NCI-H2081 treated with DMSO at 0.1 percent for 48 hours (cell line): ENCODE measurements at places on chromosomes 5 and 9.
A peak's percentile ranks its signal among the peaks of the same experiment; 100 is the strongest.

- peak; percentile 58 for DNase-seq
Observed at GRCh38 chr5:14428302-14429081, 153.1 kb upstream of the OTULINL start.

DNA sequence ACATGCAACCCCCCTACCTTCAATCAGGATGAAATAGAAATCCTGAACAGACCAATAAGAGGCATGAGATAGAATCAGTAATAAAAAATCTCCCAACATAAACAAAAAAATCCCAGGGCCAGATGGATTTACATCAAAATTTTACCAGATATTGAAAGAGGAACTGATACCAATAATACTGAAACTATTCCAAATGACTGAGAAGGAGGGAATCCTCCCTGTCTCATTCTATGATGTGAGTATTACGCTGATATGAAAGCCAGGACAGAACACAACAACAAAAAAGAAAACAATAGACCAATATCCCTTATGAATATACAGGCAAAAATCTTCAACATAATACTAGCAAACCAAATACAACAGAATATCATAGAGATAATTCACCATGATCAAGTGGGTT, 109.0 kb upstream of the SMC2 start:
- no peak for DNase-seq

GRCh38 chr5:180609817-180610550, 18.7 kb upstream of the SCGB3A1 start:
- no peak for DNase-seq

DNA sequence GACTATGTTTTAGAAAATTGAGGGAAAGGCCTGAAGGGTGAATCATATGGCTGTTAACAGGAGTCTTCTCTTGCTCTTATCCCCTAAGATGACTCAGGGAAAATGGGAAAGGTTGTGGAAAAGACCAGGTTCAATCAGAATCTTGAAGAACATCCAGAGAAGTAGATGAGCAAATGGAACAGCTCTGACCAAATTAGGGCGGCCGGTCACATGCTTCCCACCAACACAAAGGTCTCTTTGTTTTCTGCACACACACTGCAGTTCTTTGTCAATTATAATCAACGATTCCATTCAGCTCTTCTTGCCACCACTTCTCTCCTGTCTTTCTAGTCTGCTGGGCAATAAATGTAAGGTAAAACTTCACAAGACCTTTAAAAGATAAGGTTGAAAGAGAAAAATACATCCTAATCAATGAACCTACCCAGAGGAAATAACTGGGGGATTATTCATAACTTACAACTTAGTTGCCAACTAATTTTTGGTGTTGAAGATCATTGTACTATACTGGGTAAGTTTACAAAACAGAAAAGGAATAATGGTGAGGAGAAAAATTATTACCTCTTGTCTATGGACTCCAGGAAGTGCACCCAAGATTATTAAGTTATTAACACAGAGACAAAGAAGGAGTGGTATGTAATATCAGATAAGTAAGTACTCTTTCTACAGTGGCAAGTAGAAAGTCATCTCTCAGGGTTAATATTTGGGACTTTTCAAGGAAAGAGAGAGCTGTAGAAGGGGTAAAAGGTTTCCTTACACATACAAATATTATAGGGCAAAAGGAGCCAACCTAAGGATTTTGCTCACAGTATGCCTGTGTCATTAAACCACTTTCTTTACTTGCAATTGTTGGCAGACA, 441.9 kb upstream of the PIK3R1 start:
- DNase-seq, result no peak

GRCh38 chr5:177446200-177447065, at the start of gene PRR7:
TSS of gene PRR7 (plus strand) at chr5:177446814. CDS start at chr5:177455068, 8,254 bp downstream.
- DNase-seq, result no peak

GRCh38 chr5:170450061-170450669, 53.7 kb upstream of the KCNIP1 start:
- no peak for DNase-seq
